ENCODE measurements at places on chromosomes 7 and 10. TPM values are rescaled to one million over a fixed set of nuclear protein-coding genes. Genes with fewer than 3 reads are reported as not detected.
A peak's percentile ranks its signal among the peaks of the same experiment; 100 is the strongest.

COL1A2 gene
- total RNA-seq: 287 TPM

ZNF117 gene
- total RNA-seq: 12.6 TPM

DNA sequence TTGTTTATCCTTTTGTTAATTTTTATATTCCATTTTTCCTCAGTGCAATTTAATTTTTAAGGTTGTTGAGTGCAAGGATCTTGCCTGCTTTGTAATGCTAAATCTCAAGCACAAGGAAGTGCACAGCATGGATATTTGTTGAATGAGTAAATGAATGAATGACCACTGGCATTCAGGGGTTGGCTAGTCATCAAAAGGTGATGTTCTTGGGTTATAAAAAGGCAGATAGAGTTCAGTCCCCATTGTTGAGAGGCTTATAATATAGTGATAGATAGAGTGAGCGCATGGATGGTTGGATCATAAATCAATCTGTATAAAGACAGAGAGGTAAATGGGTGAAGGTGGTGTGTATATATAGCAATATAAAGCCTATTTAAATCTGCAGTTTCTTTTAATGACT lies 193.2 kb upstream of the KLF6 start:
- no peak for DNase-seq

GRCh38 chr10:75195035-75195763 lies 15.4 kb upstream of the VDAC2 start:
- no peak for DNase-seq
- no peak overlapping the region for H3K4me3 ChIP-seq
- H3K4me1 ChIP-seq: no peaks in the 10 kb centered on the region
- no peaks in the 10 kb centered on the region for H3K36me3 ChIP-seq
- no peaks in the 10 kb centered on the region for H3K27me3 ChIP-seq

GRCh38 chr7:106151459-106152312 lies 39.6 kb upstream of the SYPL1 start:
- DNase-seq: no peak
- H3K36me3 ChIP-seq: no peaks in the 10 kb centered on the region
- no peaks in the 10 kb centered on the region for H3K4me1 ChIP-seq
- H3K27me3 ChIP-seq: no peaks in the 10 kb centered on the region
- no peak overlapping the region for H3K27ac ChIP-seq

GRCh38 chr10:71627956-71628355 lies 91.6 kb downstream of the C10orf105 start:
- H3K4me1 ChIP-seq: peaks cover 4% of the 10 kb centered on the region
- H3K36me3 ChIP-seq: no peaks in the 10 kb centered on the region
- DNase-seq: no peak
- H3K27me3 ChIP-seq: no peaks in the 10 kb centered on the region
- H3K4me3 ChIP-seq: no peak overlapping the region
- H3K27ac ChIP-seq: no peak overlapping the region

DNA sequence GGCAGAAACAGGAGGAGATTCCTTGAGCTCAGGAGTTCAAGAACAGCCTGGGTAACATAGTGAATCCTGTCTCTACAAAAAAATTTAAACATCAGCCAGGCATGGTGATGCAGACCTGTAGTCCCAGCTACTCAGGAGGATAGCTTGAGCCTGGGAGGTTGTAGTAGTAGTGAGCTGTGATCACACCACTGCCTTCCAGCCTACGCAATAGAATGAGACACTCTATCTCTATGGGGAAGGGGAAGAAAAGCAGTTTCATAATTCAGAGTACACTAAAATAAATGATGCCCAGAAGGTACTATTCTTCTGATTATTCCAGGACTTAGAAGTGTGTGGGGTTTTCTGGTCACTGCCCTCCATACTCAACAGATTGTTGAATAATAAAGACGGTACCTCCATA lies 177.3 kb downstream of the KMT2E start:
- no peaks in the 10 kb centered on the region for H3K27me3 ChIP-seq
- no peaks in the 10 kb centered on the region for H3K4me1 ChIP-seq
- no peak overlapping the region for H3K27ac ChIP-seq
- no peaks in the 10 kb centered on the region for H3K36me3 ChIP-seq

DNA sequence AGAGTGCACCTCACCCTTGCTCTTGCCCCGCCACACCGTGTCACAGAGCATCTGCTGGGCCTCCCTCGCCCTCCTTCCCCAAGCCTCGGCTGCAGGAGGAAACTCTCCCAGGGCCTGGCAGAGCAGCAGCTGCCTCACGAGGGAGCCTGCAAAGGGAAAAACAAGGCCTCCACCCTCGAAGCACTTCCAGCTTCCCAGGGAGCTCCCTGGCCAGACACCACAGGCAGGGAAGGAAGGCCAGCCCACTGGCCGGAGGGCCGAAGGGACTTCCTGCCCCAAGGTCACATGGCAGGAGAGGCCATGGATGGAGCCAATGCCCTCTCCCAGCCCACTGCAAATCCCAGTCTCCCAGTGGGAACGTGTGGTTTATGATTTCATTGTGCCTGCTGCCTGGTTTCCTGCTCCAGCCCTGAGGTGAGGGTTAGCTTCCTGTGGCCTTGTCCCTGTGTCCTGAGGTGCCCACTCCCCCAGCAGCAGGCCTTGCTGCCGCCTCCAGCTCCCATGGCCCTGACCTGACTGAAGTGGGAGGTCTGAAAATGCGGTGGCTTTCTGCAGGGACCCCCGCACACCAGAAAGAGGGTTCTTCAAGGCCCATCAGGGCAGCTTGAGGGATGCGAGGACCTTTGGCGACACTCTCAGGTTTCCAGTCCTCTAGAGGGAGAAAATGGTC lies 100.5 kb upstream of the PPIF start:
- H3K4me3 ChIP-seq: no peak overlapping the region
- no peaks in the 10 kb centered on the region for H3K36me3 ChIP-seq
- H3K27ac ChIP-seq: peak overlapping the region; percentile 86
- peak; percentile 72 for DNase-seq
- H3K27me3 ChIP-seq: no peaks in the 10 kb centered on the region

GRCh38 chr10:50395271-50395670 lies 144.0 kb upstream of the ASAH2 start:
- no peak for DNase-seq
- no peaks in the 10 kb centered on the region for H3K27me3 ChIP-seq
- no peaks in the 10 kb centered on the region for H3K4me1 ChIP-seq
- no peak overlapping the region for H3K4me3 ChIP-seq
- no peaks in the 10 kb centered on the region for H3K36me3 ChIP-seq

- no peaks in the 10 kb centered on the region for H3K36me3 ChIP-seq
- no peaks in the 10 kb centered on the region for H3K4me1 ChIP-seq
- no peak overlapping the region for H3K4me3 ChIP-seq
- H3K27ac ChIP-seq: no peak overlapping the region
These were observed 310.0 kb downstream of the PPP1R3A start for GRCh38 chr7:113608782-113609181.
